ENCODE measurements at places on chromosomes 11 and 22.

DNA sequence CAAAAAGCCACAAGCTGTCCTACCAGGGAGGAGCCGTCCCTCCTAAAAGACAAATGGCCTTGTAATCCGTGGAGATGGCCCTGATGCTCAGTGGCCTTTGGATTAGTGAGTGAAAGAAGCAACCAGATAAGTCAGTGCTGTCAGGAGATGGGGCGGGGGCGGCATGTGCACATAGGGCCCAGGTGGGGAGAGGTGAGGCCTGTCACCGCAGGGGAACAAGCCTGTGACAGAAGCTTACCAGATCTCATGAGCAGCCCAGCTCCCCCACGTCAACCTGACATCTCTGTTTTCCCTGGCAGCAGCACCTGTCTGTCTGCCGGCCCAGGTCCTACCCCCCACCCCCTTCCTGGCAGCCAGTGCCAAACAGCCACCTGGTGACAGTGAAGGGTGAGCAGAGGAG is 162.6 kb downstream of the BUD13 start:
- no peaks in the 10 kb centered on the region for H3K36me3 ChIP-seq
- no peak for DNase-seq
- H3K4me1 ChIP-seq: no peaks in the 10 kb centered on the region
- no peaks in the 10 kb centered on the region for H3K27me3 ChIP-seq

GRCh38 chr11:128361451-128362020 is 225.8 kb downstream of the ETS1 start:
- no peaks in the 10 kb centered on the region for H3K36me3 ChIP-seq
- H3K4me3 ChIP-seq: no peak overlapping the region
- no peaks in the 10 kb centered on the region for H3K4me1 ChIP-seq
- DNase-seq: no peak

DNA sequence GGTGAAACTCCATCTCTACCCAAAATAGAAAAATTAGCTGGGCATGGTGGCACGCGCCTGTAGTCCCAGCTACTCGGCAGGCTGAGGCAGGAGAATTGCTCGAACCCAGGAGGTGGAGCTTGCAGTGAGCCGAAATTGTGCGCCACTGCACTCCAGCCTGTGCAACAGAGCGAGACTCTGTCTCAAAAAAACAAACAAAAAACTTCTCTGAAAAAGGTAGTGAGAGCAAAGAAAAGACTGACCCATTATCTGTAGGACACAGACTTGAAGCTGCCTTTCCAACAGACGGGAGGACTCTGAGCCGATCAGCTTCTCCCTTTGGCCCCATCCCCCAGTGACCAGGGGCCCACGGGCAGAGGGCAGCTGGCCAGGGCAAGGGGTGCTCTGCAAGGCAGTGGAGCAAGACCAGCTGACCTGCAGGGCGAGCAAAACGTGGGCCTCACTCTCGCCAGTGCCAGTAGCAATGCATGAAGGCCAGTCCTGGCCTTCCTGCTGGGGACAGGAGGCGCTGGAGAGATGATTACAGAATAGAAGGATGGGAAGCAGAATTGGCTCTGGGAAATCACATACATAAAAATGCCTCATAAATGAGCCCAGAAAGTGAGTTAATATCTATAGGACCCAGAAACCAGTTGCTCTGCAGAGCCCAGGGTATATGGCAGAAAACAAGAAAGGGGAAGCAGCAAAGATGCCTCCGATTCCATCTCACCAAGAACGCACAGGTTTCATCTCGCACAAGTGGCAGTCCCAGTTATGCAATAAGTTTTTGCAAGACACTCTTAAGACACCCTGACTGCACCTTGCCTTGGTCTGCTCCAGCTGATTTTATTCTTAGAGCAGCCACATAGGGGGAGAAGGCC is 2.8 kb downstream of the EHD1 start:
- peak overlapping the region; percentile 82 for H3K27ac ChIP-seq
- no peak overlapping the region for H3K4me3 ChIP-seq
- H3K27me3 ChIP-seq: no peaks in the 10 kb centered on the region
- H3K4me1 ChIP-seq: peaks cover 55% of the 10 kb centered on the region
- H3K36me3 ChIP-seq: peaks cover 9% of the 10 kb centered on the region

- H3K27ac ChIP-seq: peak overlapping the region; percentile 38
- no peaks in the 10 kb centered on the region for H3K27me3 ChIP-seq
- no peak overlapping the region for H3K4me3 ChIP-seq
- H3K4me1 ChIP-seq: peaks cover 30% of the 10 kb centered on the region
- no peak for DNase-seq
Measured at GRCh38 chr11:119189393-119189792, 4.1 kb downstream of the NHERF4 start.

- no peak for DNase-seq
- no peak overlapping the region for H3K4me3 ChIP-seq
- no peaks in the 10 kb centered on the region for H3K36me3 ChIP-seq
- no peaks in the 10 kb centered on the region for H3K4me1 ChIP-seq
Measured at GRCh38 chr11:117649296-117650055, 147.5 kb downstream of the DSCAML1 start.

DNA sequence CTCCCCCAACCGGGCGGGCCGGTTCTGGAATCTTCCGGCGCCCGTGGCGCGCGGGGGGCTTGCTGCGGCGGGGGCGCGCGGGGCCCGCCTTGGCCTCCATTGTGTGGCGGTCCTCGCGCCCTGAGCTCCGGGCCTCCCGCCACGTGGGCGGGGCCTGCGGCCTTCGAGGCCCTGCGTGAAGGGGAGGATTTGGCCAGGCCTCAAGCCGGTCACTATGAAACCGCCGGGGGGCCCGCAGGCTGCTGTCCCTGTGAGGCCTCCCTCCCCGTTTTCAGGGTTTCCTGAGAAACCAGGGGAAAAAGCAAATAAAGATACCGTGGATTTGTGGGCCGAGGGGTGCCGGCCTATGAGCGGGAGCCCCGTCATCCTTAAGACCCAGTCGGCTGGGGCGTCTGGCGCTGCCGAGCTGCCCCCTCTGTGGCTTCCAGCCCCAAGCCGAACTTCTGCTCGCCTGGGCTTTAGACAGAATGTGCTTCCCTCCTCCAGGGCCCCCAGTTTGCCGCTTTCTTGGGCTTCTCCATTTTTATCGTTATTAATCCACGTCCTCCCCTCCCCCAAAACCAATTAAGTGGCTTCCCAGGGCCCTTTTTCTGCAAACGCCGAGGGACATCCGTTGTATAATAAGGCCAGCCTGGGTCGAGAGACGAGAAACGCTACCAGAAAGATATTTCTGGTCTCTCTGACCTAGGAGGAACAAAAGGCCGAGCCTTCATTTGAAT is 602 bp downstream of the EWSR1 start:
- H3K27me3 ChIP-seq: no peaks in the 10 kb centered on the region
- H3K27ac ChIP-seq: peak overlapping the region; percentile 100
- DNase-seq: peak; percentile 64
- H3K36me3 ChIP-seq: peaks cover 4% of the 10 kb centered on the region
